Stimulated activated CD4-positive, alpha-beta T cell treated with anti-CD3 and anti-CD28 coated beads, Interleukin-4, amount 100 ng/mL, for 48 hours (primary cell): ENCODE measurements at places on chromosomes 5 and 9.

DNA sequence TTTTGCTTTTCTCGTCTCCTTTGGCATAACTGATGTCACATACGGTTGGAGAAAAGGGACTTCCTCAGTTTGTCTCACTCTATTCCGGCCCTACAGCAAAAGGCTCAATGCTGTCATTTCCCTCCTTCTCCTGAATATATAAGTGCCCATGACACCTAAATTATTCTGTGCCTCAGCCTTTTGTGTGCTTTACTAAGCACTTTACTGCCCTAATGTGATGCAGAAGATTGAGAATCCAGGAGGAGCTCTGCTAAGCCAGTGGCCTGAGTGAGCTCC lies 7.6 kb downstream of the CD180 start:
- DNase-seq = no peak

DNA sequence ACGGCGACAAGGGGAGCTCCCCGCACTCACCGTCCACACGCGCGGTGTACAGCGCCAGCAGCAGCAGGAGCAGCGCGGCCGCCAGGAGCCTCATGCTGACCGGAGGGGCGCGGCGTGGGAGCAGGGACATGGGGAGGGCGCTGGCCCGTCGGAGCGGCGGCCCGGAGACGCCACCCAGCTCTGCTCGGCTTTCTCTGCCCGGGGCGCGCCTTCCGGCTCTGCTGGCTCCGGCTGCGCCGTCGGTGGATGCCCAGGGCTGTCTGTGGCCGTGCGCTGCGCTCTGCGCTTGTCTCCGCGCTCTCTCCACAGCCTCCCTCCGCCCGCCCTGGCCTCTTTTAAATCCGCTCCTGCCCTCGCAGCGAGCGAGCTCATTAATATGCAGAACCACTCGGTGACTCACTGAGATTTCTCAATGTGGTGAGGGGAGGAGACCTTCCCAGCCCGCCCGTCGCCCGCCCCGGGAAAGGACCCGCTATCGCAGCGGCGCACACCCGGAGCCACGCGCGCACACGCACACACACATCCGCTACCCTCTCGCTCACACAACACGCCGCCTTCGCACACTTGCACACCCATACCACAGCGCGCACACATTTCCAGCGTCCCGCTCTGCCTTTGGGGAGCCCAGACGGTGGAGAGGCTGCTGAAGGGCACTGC lies at the start of gene CXCL14:
CXCL14 (minus strand) TSS at position 307 of the 657 bp plus-strand sequence; CDS start at position 94, 213 bp downstream.
- DNase-seq = no peak

GRCh38 chr9:111037356-111037707 lies 938 bp downstream of the LPAR1 start:
- no peak for DNase-seq

DNA sequence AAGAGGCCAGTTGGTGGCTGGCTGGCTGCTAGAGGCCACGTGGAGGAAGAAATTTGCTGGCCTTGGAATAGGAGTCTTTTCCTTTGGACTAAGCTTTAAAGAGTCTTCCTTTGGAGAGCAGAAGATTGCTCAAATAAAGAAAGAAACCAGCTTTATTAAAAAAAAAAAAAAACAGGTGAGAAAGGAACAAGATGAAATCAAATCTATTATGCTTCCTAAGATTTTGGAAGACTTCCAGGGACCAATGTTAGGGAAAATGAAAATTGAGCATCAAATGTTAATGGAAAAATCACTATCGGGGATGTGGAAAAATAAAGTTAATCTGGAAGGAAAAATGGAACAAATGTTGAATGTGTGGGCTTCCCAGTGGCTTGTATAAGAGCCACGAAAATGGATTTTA lies 153.1 kb downstream of the TTC39B start:
- DNase-seq = no peak

DNA sequence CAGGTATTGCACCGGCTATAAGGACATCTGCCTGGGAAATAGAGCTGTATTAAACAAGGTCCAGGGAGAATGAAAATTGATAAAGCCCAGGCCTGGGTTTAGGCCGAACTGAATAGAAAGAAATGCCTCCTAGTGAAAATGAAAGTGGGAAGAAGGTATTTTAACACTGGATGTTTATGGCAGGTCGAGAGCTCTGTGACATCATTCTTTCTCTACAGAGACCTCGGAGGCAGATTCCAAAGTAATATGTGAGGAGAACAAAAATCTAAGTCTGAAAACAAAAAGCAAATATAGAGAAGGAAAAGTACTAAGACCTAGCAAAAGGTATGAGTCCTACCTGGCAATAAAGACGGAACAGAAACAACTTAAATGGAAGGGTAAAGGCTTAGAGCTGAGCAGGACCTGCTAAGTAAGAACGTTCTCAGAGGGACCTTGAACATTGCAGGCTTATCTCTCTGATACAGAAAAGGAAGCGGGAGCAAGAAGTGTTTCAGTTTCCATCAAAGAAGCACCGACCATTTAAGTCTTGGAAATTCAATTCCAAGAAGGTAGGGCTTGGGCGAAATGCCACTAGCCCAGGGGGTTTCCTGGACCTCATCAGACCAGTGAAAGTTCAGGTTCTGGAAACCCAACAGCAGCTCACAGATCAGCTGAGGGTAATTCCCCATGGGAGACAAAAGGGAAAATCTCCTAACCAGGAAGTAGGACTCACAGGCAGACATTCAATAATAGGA lies 80.0 kb downstream of the SUSD1 start:
- no peak for DNase-seq

DNA sequence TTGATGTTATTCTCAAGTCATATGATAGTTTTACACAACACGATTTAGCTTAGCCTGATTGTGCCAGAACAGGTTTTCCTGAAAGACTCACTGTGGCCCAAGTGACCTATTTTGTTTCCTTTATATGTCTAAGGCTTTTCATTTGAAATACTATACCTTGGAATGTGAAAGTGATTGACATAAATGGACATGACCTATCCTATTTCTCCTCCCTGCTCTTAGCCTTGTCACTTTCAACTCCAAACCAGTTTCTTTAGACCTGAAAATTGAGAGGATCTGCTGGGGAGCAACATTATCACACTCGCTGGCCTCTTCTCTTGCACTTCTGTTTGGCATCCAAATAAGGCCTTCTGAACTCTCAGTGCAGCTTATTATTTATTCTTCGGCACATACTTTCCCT lies 496.8 kb downstream of the MAT2B start:
- DNase-seq = no peak

DNA sequence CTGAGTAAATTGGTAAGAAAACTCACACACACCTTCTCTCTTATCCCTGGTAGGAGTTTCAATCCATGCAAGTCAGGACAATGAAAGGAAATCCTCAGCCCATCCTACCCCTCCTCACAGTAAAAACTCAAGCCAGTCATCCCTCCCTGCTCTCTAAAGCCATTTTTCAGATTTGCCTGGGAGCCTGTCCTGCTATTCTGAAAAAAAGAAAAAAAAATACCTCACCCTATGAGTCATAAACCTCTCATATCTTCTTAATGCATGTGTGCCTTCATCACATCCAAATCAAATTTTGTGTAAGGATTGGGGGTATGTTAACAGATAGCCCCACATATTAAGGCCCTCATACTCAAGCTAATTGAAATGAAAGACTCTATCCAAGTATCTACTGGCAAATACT lies 14.1 kb downstream of the UGT3A2 start:
- DNase-seq = no peak

- no peak for DNase-seq
These were observed 149.7 kb upstream of the EFNA5 start for GRCh38 chr5:107820429-107820828.
